ENCODE measurements at places on chromosomes 7 and 10.

DNA sequence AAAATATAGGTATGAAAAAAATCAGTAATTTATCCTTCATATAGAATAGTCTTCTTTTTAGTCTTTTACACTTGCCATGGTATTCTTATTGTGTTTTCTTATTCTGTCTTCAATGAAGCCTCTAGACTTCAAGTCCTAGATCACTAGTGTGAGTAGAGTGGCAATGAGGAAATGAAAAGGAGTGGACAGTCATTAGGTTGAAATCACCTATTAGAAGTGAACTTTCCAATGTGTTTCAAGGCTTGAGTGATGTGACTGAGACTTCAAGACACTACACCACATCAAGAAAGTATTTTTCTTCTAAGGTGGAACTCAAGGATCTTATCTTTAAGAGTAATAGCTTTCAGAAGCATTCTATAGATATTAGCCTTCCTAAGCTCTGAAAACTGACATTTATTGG is 357.8 kb upstream of the MBL2 start:
- no peak for DNase-seq

DNA sequence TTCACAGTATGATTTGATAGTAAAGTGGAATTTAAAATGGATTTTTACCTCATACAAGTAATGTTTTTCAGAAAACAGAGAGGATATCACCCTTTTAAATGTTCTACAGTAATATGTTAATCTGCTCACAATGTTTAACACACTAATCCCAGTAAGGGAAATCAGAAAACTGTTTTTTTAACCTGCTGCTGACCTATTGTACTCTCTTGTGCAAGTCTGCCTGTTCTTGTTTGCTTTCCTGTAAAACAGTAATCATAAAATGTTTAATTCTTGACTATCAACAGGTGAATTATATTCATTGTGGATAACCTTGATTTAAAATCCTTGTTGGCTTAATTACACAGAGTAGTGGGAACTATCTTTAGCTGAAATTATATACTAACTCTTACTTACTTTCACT is 126.4 kb downstream of the GNAT3 start:
- peak; percentile 95 for DNase-seq

- DNase-seq, result no peak
Measured at GRCh38 chr7:26815426-26815825, 49.0 kb downstream of the SKAP2 start.

DNA sequence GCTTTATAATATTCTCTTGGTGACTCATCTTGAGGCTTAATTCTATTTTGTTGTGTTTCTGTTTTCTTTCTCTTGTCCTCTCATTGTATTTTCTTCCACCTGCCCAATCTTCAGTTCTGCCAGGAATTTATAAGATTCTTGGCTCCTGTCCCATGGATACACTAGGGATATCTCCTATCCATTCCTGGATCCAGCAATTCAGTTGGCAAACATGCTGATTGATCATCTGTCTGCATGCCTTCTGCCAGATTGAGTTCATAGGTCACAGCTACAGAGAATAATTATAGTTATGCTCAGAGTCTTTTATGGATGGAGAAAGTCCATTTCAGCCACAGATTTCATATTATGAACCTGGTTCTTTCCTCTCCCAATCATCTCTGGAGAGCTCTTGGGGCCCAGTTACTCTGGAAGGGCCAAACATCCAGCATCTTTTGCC is 140.4 kb upstream of the MAGI2 start:
- DNase-seq, result peak; percentile 2

DNA sequence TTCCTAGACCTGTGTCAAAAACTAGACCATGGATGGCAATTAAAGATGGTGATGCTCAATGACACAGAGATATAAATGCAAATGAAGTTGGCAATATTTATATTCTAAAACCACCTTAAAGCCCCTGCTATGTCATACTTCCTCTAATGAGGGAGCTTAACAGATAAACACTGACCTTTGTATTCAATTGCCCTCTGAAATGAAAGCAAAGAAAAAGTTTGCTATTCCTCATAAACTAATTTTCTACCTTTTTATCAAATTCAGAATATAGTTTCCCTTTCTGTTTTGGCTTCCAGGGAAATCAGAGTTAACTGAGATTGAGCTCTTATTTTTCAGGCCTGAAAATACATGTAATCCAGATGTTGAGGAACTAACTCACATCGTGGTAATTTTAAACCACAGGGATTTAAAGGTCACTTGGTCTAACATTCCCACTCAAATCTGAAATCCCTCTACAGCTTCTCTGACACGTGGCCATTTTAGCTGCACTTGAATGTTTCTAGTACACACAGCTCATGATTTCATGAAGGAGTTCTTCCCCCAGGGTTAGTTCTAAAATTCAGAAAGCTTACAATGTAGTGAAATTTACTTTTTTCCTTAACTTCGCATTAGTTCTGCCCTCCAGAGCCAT is 37.9 kb upstream of the ABCB5 start:
- DNase-seq, result peak; percentile 9
